ENCODE measurements at places on chromosomes 16 and 17. TPM values are rescaled to one million over a fixed set of nuclear protein-coding genes. Genes with fewer than 3 reads are reported as not detected.

DNA sequence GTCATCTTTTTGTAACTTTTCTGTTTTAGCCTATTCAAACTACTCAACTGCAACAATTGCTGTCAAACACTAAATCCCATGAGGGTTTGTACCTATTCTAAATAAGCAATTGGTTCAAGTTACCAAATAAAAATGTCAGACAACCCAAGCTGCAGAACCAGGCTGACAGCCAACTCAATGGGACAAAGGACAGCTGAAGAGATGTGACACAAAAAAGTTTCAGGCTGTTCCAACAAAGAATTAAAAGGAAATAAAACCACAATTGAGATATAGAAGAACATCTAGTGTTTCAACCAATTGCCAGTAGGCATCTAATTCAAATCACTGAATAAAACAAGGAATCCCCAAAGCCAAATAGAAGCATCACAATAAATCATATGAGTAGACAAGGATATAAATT, 49.3 kb downstream of the GRB7 start:
- no peak for DNase-seq

GRCh38 chr16:88706965-88707826, 893 bp downstream of the CTU2 start:
- no peak for DNase-seq

- DNase-seq: no peak
Observed at GRCh38 chr17:29461483-29462206, 71.5 kb downstream of the TAOK1 start.

DNA sequence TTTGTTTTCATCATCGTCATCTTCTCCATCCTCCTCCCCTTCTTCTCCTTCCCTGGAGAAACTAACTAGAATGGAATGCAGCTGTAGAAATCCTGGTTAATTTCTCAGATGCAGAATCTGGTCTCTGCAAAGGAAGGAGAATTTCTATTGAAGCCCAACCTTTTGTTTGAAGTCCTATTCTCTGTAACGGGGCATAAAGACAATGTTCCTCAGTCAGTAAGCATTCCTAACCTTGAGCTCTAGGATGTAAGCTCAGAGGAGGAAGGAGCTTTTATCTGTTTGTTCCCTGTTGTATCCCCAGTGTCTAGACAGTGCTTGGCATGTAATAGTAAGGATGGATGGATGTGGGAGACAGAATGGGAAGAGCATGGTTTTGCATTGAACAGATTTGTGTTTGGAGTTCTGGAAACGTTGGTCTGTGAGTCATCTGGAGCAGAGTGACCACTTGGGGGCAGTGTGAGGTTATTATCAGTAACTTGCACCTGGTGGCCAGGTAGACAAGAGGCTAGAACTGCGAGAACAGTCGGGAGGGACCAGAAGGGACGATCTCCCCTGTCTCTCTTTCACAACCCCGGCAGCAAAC, 363.7 kb downstream of the SNX29 start:
- DNase-seq: no peak

- no peak for DNase-seq
Observed at GRCh38 chr16:71440669-71441347, 1.0 kb downstream of the TLE7 start.

DNA sequence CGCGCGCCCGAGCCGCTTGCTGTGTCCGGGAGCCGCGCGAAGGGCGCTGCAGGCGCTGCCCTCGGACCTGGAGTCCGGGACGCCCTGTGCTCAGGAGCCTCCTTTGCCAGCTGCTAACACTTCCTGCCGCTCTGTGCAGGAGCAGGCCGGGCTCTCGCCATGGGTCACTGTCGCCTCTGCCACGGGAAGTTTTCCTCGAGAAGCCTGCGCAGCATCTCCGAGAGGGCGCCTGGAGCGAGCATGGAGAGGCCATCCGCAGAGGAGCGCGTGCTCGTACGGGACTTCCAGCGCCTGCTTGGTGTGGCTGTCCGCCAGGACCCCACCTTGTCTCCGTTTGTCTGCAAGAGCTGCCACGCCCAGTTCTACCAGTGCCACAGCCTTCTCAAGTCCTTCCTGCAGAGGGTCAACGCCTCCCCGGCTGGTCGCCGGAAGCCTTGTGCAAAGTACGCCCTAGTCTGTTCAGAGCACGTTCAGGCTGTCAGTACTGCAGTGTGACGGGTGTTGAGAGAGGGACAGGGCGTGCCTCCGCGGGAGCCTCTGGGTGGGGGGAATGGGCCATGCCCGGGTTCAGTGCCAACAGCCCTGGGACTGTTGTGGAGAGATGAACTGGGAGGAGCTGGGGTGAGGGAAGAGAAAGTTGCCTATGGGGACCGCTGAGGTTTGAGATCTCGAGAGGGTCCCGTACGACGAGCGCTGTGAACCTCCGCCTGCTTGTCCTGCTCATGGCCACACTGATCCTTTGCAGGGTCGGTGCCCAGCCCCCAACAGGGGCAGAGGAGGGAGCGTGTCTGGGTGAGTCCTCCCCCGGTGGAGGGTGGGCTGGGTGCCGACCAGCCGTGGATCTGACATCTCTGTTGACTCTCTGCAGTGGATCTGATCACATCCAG, 1.3 kb downstream of the ZNF276 start:
- no peak for DNase-seq

DNA sequence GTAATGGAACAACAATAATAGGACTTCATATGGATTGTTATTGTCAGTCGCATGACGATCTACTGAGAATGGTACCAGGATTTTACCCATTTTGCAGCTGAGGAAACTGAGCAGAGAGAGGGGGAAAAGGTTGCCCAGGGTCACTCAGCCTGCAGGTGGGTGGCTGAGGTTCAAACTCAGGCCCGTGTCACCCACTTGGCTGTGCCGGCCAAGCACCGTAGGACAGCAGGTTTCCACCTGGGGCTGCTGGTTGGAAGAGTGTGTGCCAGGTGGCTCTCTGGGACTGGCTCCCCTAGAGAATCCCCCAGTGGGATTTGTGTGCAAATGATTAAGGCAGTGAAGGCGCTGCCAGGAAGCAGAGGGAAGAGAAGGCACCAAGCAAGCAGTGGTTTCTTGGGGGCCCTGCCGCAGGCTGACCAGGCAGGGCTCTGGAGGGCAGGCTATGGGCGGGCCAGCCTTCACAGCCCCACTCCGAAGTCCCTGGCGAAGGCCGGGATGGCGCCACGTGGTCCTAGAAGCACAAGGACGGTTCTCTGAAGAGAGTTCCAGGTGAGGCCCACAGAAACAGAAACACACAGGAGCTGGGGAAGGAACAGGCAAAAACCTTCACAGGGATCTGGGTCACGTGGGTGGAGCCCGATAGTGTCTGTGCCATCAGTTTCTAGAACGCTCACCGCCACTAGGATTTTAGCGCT, 163.5 kb downstream of the IRF8 start:
- no peak for DNase-seq

GRCh38 chr17:737561-738113, 5.2 kb downstream of the TLCD3A start:
- no peak for DNase-seq

GRCh38 chr16:12436201-12436657, 367.5 kb downstream of the CPPED1 start:
- no peak for DNase-seq

DNA sequence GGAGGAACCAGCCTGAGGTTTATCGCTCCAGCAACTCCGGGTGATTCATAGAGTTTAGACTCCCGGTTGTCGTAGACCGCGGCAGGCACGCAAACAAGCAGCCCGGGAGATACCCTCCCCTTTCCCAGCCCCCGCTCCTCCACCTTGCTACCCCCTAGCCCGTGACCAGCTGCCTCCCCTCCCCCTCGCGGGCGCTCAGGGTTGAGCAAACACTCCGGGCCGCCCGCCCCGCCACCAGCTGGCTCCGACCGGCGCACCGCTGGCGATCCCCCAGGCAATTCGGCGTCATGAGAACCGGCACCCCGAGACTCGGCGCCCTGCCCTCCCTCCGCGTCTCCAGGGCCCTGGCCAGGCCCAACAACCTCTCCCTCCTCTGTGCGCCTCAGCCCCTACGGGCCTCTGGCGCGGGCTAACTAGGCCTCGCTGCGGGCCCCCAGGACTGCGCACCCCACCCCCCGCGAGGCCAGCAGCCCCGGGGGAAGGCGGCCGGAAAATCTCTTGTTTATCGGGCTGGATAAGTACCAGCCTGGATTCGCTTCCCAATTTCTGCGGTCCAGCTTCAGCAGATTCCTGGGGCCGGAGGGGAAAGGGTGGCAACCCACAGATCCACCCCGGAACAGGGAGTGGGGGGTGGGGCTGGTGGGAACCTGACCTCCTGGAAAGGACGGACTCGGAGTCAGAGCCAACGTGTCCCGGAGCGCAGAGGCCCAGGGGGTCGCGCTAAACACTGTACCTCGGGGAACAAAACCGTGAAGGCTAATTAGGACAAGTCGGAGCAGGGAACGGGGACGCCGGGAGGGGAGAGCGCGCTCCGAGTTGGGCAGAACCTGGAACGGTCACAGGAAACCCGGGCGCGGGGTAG, 951 bp upstream of the GPRC5C start:
- DNase-seq: no peak

GRCh38 chr17:50904518-50905459, 38.6 kb upstream of the TOB1 start:
- no peak for DNase-seq

DNA sequence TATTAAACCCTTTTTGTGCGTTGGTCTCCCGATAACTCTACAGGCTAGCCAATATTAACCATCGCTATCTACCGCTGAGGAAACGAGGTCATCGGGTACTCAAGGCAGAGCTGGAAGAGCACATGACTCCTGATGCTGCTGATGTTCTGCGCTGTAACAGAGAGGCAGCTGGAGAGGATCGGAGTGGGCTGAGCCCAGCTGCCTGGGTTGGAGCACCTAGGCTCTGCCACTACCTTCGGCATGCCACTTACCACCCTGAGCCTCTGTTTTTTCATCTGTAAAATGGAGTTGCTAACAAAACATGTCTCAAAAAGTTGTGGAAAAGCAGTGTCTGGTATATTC, 432 bp upstream of the SLC46A1 start:
- no peak for DNase-seq

GRCh38 chr17:74380959-74381808, 13.9 kb downstream of the GPR142 start:
- DNase-seq: no peak

- no peak for DNase-seq
Observed at GRCh38 chr17:9456330-9456729, 119.3 kb downstream of the STX8 start.

GRCh38 chr17:67528751-67529436, 151.8 kb downstream of the PITPNC1 start:
- DNase-seq: no peak

GRCh38 chr16:3087243-3088235, 11.6 kb downstream of the ZSCAN10 start:
- DNase-seq: no peak

Gene KRT33A
- total RNA-seq: not detected

Gene CCL16
- not detected for total RNA-seq

Gene PPP1R1B
- not detected for total RNA-seq

Gene EPN3
- 0.23 TPM for total RNA-seq

Gene KCNJ18
- not detected for total RNA-seq

Gene PDILT
- not detected for total RNA-seq

Gene GSG1L2
- total RNA-seq: not detected

Gene NT5C3B
- total RNA-seq: 69.1 TPM

Gene PTX4
- 0.18 TPM for total RNA-seq

Gene ACSM3
- 68.4 TPM for total RNA-seq

Gene DOC2B
- total RNA-seq: 19.4 TPM

Data from glomerular endothelial cell (primary cell).